ENCODE measurements at places on chromosomes 7 and 10.

GRCh38 chr7:125611582-125611981 is 682.0 kb upstream of the POT1 start:
- no peak for DNase-seq

DNA sequence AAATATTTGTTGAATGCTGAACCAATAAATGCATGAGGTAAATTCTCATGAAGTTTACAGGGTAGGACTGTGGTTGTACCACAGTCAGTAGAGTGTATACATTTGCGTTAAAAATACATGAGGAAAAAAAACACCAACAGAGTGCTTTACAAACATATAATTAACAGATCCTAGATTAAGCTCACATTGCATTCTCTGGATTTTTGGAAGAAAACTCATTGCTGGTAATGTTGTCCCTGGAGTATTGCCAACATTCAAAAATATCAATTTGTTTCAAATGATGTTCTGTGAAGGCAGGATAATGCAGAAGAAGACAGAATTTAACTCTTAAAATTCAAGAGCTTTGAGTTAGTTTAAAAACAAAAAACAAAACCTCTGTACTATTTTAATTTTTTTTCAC is 95.5 kb downstream of the MBL2 start:
- DNase-seq: no peak

- no peak for DNase-seq
These were observed 102.8 kb downstream of the COL13A1 start for GRCh38 chr10:69904533-69904932.

DNA sequence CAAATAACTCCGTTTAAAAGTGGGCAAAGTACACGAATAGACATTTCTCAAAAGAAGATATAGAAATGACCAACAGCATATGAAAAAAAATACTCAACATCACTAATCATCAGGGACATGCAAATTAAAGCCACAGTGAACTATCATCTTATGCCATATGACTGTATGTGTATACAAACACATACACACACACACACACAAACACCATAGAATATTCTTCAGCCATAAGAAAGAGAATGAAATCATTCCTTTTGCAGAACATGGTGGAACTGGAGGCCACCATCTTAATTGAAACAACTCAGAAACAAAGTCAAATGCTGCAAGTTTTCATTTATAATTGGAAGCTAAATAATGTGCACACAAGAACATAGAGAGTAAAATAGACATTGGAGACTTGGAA is 1019.4 kb downstream of the KCNMA1 start:
- no peak for DNase-seq

DNA sequence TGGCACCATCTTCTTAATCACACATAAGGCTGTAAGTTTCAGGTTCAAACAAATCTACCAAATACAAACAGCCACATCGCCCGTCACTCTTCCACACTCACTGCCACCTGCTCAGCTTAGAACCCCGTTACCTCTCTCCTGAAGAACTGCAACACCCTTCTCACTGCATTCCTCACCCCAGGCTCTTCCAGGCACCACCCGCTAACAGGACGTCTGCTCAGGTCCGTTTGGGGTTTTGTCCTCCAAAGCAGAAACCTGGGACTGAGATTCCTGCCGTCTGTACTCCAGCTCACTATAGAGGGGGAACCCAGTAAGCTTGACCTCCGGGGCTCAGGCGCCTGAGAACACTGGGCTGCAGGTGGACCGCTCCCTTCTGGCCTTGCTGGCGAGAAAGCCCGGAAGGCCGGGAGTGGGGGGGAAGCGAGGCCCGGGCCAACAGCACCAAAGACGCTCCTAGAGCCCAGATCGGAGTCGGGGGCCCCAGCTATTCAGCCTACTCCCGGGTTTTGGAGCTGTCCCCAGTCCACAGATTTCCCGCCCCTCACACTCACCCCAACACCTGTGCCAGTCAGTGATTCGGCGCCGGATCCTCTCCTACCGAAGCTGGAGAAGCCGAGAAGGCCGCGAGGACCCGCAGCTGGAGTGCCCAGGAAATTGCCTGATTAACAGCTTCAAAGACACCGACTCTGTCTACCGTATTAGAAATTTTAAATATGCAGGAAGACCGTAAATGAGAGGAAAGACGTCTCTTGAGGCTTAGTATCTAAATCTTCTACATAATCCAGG is at the start of gene AP3M1:
AP3M1 (minus strand) TSS at position 625 of the 786 bp plus-strand sequence. CDS start 12,449 bp downstream, outside the sequence.
- peak; percentile 74 for DNase-seq

GRCh38 chr7:1321411-1322239 is 89.0 kb downstream of the UNCX start:
- no peak for DNase-seq

DNA sequence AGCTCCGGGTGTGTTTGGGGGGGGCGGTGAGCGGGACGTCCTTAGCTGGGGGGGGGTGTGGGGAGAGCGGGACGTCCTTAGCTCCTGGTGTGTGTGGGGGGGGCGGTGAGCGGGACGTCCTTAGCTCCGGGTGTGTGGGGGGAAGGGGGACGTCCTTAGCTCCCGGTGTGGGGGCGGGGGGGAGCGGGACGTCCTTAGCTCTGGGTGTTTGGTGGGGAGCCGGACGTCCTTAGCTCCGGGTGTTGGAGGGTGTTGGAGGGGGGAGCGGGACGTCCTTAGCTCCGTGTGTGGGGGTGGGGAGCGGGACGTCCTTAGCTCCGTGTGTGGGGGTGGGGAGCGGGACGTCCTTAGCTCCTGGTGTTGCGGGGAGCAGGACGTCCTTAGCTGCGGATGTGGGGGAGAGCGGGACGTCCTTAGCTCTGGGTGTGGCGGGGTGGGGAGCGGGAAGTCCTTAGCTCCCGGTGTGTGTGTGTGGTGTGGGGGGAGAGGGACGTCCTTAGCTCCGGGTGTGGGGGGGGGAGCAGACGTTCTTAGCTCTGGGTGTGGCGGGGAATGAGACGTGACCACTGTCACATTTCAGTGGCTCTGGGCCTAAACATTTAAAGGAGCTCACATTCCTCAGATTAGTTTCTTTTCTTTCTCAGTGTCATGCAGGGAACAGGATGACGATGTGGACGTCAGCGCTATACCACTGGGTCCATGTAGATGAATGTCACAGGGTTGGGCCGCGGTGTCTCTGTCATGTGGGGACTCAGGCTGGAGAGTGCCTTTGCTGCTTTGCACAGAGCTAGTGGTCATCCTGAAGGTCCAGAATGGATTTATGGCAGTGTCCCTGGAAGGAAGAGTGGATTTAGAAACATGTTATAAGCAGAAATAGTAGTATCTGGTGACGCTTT is 7.5 kb downstream of the DYNC2I1 start:
- no peak for DNase-seq

DNA sequence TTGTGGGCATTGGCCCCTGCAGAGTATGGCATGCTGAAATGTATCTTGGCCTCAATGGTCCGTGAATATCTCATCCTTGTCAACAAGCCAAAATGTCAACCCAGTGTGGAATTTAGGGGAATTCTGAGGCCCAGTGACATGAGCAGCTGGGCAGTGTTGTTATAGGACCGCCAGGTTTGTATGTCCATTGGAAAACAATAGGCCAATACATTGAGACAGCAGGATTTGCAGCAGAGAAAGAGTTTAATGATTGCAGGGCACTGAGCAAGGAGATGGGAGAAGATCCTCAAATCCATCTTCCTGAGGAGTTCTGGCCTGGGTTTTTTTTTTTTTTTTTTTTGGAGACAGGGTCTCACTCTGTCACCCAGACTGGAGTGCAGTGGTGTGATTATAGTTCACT is 95.7 kb upstream of the BAIAP2L1 start:
- DNase-seq: no peak

DNA sequence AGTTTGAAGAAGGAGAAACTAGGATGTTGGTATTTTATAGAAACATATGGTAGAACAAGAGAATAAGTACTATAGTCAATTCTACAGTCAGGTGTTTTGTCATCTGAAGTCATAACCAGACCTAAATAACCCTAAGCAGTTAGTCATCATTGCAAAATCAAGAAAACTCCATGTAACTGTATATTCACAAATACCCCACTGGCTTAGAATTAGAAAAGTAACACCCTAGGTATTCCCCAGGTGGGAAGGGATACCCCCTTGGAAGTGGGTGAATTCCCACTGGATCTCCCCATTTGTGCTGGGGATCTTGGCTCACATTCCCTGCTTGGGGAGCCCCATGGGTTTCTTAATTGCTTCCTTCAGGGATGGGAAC is 45.9 kb upstream of the ITGB8 start:
- no peak for DNase-seq

DNA sequence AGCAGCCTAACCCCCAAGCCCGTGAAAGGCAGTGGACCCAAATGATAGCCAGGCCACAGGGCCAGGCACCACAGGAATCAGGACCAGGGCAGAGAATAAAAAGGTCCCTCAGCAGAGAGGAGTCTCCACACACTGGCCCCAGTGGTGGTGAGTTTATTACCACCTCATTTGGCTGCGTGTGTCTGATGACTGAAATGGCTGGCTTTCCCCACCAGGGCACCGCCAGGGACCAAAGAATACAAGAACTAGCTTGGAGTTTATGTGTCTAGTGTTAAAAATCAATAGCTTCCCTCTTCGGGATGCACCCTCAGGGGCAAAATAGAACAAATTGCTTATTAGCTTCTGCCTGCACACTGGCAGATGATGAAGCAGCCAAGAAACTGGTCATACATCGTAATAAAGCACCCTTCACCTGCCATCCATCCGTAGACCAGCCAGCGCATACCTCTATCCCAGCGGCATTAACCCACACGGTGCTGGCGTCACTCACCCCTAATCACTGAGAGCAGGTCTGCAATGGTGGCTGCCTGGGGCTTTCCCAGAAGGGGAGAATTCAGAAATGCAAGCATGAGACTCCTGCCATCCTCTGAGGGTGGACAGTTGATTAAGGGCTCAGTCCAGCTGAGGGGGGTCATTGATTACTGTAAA is 223.7 kb upstream of the ZMIZ1 start:
- no peak for DNase-seq

- DNase-seq: no peak
These were observed 63.6 kb downstream of the CCDC186 start for GRCh38 chr10:114110174-114110972.

All from caudate nucleus (tissue), 63 donors.